Liver (tissue), 10 donors: ENCODE measurements at places on chromosomes 1 and 21. TPM values are rescaled to one million over a fixed set of nuclear protein-coding genes. Genes with fewer than 3 reads are reported as not detected.
A peak's percentile ranks its signal among the peaks of the same experiment; 100 is the strongest.

DNA sequence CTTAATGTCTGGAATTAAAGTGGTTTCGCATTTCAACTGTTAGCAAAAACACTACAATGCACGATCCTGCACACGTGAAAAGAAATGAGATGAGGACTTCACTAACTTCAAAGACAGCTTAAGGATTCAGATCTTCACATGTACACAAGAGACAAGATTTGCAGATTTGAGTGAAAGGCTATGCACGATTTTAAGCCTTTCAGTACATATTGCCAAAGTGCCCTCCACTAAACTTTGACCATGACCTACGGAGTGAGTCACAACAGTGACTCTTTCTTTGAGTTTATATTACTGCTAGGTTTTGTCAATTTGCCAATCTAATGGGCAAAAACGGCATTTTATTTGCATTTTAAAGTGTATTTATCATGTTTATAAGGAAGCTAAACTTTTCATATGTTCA is 41.2 kb upstream of the CR1L start:
- no peaks in the 10 kb centered on the region for H3K36me3 ChIP-seq
- no peak overlapping the region for H3K4me3 ChIP-seq
- no peak overlapping the region for H3K27ac ChIP-seq
- no peaks in the 10 kb centered on the region for H3K4me1 ChIP-seq

DNA sequence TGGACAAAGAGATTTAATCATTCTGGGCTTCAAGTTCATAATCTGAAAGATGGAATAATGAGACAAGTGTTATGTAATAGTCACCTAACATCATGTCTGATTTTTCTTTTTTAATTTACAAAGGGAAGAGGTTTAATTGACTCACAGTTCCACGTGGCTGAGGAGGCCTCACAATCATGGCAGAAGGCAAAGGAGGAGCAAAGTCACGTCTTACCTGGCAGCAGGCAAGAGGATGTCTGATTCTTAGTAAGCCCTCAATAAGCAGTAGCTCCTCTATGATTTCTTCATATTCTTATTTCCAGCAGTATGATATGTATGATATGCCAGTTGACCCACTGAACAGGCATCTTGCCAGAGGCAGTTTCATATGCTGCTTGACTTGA is 152.7 kb downstream of the S1PR1 start:
- no peak for DNase-seq
- H3K27me3 ChIP-seq = no peaks in the 10 kb centered on the region
- no peak overlapping the region for H3K4me3 ChIP-seq
- H3K27ac ChIP-seq = no peak overlapping the region
- no peaks in the 10 kb centered on the region for H3K36me3 ChIP-seq

C1orf115 gene
- polyA plus RNA-seq = 43.7 TPM

DNA sequence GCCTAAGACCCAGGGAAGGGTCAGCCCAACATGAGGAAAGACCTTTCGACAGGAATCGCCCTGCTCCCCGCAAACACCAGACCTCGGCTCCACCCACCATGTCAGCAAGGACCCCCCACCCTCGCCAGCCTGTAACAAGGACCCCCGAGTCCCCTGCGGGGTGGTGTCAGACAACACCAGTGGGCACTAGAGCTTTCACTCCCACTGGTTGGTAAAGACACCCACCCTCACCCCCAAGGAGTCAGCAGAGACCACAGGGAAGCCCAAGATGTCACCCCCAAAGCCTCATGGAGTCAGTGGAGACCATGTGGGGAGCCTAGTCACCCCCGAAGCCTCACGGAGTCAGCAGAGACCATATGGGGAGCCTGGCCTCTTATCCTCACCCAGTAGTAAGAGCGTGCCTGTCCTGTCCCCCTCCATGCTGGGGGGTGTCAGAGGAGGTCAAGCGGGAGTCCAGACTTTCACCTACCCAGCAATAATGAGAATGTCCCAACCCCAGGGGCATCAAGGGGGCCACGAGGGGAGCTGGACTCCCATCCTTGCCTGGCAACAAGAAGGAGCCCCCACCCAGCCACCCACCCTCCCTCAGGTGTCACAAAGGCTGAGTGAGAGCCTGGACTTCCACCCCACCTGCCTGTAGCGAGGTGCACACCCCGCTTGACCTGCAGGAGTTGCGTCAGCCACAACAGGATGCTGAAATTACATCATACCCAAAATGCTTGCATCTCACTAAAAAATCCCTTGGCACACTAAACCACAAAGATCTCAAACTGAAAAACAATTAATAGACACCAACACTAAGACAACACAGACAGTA is 24.8 kb downstream of the SLC19A1 start:
- no peaks in the 10 kb centered on the region for H3K27me3 ChIP-seq
- H3K4me3 ChIP-seq = no peak overlapping the region
- no peak overlapping the region for H3K27ac ChIP-seq
- H3K36me3 ChIP-seq = peaks cover 3% of the 10 kb centered on the region

GRCh38 chr1:6554031-6554906 is at the start of gene NOL9:
Gene NOL9 (minus strand): TSS chr1:6554513. CDS start chr1:6554502, 11 bp downstream.
- DNase-seq = peak; percentile 94
- H3K4me3 ChIP-seq = peak within 1 kb of the TSS; percentile 95
- H3K27ac ChIP-seq = peak within 1 kb of the TSS; percentile 57
- H3K27me3 ChIP-seq = no peaks in the 10 kb centered on the region
- peaks cover 17% of the 10 kb centered on the region for H3K4me1 ChIP-seq

HORMAD1 gene
- polyA plus RNA-seq = 0.06 TPM
